ENCODE measurements at places on chromosomes 13 and 19. TPM values are rescaled to one million over a fixed set of nuclear protein-coding genes. Genes with fewer than 3 reads are reported as not detected.

DNA sequence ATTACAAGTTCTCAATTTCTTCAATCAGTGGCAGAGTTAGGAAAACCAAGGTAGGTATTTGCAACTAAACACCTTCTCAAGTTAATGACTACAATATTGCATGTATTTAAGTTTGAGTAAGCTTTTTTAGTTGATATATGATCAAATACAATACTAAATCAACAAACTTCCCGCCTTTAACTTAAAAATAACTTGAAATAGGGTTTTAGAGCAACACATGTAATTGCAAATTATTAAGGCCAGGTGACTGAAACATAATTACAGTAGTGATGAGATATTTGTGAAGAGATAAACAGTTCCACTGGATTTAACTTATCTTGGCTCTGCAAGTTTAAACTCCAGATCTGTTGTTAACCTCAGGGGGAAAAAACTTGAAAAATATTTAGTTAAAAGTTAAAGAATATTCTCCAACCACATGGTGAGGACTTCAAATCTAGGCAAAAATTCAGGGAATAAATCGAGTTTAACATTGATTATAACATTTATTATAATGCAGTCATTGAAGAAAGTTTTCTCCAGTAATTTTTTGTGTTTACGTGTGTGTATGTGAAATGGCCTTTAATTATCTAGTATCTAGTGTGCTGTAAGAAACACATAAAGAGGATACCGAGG, 3.6 kb downstream of the DACH1 start:
- DNase-seq, result no peak

DNA sequence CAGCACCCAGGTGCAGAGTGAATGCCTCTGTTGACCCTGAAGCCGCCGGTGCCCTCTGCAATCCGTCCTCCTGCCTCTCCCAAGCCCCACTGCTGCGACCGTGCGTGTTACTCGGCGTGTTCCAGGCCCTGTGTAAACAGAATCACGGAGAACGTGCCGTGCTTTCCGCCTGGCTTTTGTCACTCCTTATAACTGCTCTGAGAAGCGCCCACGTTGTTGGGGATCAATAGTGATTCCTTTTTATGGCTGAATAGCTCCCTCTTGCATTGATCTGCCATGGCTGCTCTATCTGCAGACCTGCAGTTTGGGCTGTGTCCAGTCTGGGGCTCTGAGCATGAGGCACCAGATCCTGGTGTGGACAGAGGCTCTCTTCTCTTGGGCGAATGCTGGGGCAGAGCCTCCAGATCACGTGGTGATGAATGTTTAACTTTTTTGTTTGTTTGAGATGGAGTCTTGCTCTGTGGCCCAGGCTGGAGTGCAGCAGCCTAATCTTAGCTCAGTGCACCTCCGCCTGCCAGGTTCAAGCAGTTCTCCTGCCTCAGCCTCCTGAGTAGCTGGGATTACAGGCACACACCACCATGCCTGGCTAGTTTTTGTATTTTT, 15.8 kb downstream of the ADPRHL1 start:
- no peak for DNase-seq

Gene SUCLA2
- 115 TPM for polyA plus RNA-seq

Gene ZNF112
- 14.0 TPM for polyA plus RNA-seq

- DNase-seq, result no peak
Measured at GRCh38 chr19:1052349-1052975, 12.6 kb downstream of the ABCA7 start.

- DNase-seq, result no peak
Measured at GRCh38 chr13:52651897-52652195, 790 bp upstream of the SUGT1 start.

- DNase-seq, result no peak
Measured at GRCh38 chr19:19634516-19635312, 6.7 kb upstream of the LPAR2 start.

DNA sequence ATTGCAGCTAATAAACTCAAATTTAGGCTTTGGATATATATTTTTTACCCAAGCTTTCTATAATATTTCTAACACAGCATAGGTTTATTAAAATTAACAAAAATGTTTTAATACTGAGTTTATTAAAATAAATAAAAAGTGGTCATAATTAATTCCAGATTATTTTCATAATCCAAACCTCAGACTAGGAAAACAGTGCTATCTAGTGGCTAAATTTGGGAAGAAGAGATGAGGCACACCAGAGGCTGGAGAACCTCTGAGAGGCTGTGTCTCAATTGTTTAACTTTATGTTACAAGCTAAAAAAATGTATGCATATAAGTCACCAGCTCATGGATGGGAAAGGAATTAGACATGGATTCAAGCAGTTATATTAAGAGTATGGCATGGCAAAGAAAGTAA, 392.5 kb downstream of the DIAPH3 start:
- no peak for DNase-seq

Gene PCDH9
- 15.3 TPM for polyA plus RNA-seq
